ENCODE measurements at places on chromosomes 6 and 20.

GRCh38 chr6:30780642-30780920 is 36.2 kb upstream of the IER3 start:
- DNase-seq: no peak

DNA sequence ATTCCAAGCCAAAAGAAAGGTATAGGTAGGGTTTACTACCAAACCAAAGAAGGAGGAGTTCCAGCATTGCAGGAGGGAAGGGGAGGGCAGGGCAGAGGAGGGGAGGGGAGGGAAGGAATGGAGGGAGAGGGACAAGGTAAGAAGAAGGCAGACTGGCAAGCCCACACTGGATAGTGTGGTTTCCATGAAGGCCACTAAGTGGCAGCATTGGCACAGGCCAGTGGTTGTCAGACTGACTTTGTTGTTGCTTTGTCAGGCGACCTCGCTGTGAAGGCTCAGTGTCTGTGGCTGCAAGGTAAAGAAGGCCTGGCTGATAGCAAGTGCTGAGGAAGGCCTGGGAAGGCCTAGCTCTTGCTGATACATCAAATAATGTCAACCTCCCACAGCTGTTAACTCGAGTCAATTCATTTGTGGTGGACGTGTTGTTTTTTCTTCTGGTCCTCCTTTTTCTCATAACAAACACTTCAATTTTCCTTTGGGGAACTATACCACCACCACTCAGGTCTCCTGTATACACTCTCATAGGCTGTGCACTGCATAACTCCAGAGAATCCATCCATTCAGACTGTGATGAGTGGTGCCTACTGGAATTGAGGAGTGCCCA is 7.7 kb upstream of the ZNF334 start:
- peak; percentile 16 for DNase-seq

GRCh38 chr6:77145244-77145643 is 318.0 kb downstream of the HTR1B start:
- DNase-seq: no peak

- no peak for DNase-seq
Measured at GRCh38 chr6:21271428-21272155, 322.0 kb upstream of the SOX4 start.

DNA sequence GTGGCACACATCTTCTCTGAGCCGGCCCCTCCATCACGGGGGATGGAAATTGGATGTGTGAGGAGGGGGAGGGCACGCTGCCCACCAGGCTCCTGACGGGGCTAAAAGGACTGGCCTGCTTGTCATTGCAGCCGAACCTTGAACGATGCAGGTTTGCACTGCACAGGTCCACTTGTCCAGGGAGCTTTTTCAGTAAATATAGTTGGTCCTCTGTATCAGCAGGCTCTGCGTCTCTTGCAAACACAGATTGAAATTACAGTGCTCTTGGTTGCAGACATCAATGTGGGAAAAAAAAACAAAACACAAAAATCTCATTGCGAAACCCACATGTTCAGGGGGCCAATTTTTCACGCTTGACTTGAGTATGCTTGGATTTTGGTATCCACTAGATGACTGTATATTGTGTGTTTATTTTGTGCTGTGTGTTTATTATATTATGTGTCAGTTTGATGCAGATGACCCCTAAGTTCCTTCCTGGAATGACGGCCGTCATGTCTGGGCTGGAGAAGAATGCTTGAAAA is 29.2 kb downstream of the ERMARD start:
- DNase-seq: no peak

DNA sequence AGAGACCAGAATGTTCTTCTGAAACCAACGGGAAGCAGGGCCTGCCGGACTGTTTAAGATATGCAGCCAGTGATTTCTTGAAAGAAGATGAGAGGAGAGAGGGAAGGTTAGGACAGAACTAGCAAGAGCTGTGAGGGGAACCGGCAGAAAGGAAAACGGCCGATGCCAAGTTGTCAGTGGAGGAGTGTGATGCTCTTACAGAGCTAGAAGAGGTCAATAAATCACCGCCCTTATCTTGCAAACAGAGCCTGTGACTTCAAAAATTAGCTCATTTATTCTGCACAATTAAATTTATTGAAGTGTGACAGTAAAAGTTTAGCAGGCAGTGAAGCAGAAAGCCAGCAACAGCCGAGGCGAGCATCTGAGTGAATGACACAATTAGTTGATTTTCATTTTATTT is 509.5 kb upstream of the ID4 start:
- no peak for DNase-seq

DNA sequence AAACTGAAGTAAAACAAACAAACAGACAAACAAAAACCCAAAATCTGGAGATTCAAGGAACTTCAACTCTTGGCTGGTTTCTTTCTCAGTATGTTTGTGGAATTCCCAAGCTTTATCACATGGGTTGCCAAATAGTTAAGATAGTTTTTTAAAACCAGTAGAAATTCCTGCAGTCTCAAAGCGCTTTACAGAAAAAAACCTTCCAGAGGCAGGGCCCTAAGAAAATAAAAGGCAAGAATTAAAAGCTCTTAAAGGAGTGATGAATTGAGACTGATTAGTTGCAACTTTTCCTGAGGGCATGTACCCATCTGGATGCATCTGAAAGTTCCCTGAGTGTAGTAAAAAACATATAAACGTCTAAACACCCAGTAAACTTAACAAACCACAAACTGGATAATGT is 25.9 kb upstream of the PTCHD4 start:
- no peak for DNase-seq

DNA sequence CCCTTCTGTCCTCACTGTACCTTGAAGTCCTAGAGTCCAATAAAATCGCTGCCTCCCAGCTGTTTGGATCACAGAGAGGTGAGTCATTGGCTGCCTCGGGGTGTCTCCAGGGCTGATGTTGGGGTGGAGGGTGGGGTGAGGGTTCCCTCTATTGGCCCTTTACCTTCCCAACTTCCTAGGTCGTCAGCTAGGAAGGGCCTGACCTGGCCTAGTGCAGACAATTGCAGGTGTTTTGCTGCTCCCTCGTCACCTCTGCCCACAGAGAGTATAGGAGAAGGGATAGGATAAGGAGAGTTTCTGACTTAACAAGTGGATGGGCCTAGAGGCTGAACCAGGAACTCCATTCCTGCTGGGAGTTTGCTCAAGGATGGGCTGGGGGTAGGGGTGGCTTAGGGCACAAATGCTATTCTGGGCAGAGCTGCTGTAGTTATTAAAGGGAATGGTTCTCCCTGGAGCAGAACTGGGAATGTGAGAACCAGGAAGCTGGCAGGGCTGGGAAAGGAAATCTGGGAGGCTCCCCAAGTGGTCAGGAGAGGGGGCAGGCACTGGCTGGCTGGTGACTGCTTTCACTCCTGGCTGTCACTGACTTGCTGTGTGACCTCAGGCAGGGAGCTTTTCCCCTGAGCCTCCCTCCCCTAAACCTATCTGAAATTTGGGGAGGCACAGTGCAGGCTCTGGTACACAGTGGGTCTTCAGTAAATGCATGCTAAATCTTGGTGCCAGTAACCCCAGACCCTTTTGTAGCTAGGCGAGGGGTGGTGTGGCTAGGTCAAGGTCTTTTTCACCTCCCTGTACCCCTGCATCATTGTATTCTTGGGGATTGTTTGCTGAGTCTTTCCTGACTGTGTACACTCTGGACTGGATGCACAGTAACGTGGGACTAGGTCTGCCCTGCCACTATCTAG is 1.5 kb downstream of the TP53INP2 start:
- DNase-seq: no peak

DNA sequence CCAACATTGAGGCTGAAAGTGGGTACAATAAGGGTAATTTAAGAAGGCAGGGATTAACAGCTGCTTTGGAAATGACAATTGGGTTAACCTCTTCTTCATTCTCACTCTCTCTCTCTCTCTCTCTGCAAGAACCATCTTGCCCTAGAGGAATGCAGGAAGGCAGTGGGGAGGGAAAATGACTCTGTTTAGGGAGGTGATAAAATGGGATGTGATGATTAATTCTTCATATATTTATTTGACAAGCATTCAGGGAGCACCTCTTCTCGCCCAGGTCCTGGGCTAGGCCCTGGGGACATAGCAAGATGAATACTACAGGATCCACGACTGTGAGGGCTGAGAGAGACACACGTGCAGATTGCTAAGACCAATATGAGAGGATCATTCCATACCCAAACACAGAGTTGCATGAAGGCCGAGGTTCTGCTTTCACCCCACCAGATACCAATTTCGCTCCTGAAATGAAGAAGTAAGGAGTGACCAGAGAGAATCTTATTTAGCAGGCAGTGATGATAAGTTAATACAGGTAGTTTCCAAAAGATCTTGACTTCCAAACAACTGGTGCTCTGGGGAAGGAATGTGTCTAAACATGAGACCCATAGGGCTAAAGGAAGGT is 13.3 kb upstream of the PTPN1 start:
- no peak for DNase-seq

- DNase-seq: no peak
Measured at GRCh38 chr6:157999168-158000051, 17.7 kb downstream of the SYNJ2 start.

- no peak for DNase-seq
Measured at GRCh38 chr6:165886169-165886568, 223.1 kb upstream of the PDE10A start.

DNA sequence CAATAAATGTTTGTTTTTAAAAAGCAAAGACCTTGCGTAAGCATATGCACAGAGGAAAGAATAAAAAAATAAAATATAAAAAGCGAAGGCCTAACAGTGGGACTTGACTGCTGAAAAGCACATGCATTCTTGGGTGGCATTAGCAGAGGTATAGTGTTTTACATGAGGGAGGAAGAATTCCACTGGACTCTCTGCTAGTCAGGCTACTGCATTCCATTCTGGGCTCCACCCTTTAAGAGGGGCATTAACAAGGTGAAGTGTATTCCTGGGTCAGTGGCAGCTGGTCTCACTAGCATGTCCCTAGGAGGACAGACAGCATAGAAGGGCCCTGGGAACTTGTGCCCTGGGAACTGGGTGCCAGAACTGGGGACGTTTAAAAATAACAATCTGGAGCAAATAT is 134.1 kb downstream of the SOBP start:
- DNase-seq: no peak

DNA sequence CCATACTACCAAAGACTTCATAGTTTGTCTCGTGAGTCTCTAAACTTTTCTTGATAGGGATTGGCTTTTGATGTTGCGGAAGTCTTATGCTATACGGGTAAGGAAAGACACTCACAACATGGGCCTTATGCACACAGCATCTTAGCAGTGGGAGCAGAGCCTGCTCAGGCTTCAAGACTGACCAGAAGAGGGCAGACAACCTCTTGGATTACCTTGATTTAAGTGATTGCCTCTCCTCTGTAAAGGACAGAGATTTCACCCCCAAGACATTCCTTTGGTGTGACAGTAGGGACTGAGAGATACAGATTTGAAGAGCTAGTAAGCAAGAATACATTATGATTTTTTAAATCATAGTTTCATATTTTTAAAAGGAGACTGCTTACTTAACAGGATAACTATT is 71.0 kb upstream of the SAMD3 start:
- DNase-seq: no peak

- no peak for DNase-seq
Measured at GRCh38 chr6:150269857-150270223, 99.0 kb upstream of the IYD start.

GRCh38 chr6:113723182-113723581 is 134.0 kb upstream of the MARCKS start:
- DNase-seq: no peak

DNA sequence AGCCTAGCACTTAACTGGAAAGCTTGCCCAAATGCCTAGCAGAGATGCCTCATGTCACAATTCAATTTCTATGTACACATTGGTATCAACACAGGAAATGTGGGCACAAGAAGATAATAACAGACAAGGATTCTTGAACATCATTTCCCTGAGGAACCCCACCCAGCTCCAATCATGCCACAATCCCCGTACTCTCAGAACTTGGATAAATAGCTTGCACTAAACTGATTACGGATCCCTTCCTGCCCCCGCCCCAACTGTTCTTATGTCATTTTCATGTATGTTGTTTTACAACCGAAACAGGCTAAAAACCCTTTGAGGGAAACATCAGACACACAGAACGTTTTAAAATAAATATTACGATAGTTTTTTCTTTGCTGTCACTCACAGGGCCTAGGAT is 87.1 kb downstream of the BACH2 start:
- no peak for DNase-seq

- DNase-seq: no peak
Measured at GRCh38 chr6:144248476-144249301, 36.4 kb upstream of the UTRN start.

GRCh38 chr6:154738551-154738961 is 5.3 kb downstream of the SCAF8 start:
- no peak for DNase-seq

DNA sequence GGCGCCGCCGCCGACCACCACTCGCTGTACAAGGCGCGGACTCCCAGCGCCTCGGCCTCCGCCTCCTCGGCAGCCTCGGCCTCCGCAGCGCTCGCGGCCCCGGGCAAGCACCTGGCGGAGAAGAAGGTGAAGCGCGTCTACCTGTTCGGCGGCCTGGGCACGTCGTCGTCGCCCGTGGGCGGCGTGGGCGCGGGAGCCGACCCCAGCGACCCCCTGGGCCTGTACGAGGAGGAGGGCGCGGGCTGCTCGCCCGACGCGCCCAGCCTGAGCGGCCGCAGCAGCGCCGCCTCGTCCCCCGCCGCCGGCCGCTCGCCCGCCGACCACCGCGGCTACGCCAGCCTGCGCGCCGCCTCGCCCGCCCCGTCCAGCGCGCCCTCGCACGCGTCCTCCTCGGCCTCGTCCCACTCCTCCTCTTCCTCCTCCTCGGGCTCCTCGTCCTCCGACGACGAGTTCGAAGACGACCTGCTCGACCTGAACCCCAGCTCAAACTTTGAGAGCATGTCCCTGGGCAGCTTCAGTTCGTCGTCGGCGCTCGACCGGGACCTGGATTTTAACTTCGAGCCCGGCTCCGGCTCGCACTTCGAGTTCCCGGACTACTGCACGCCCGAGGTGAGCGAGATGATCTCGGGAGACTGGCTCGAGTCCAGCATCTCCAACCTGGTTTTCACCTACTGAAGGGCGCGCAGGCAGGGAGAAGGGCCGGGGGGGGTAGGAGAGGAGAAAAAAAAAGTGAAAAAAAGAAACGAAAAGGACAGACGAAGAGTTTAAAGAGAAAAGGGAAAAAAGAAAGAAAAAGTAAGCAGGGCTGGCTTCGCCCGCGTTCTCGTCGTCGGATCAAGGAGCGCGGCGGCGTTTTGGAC is 2.0 kb downstream of the SOX4 start:
- peak; percentile 31 for DNase-seq
